Activated CD4-positive, alpha-beta T cell treated with anti-CD3 and anti-CD28 coated beads, Interleukin-2, amount 50 U/mL, for 24 hours (primary cell): ENCODE measurements at places on chromosomes 6 and 20.

DNA sequence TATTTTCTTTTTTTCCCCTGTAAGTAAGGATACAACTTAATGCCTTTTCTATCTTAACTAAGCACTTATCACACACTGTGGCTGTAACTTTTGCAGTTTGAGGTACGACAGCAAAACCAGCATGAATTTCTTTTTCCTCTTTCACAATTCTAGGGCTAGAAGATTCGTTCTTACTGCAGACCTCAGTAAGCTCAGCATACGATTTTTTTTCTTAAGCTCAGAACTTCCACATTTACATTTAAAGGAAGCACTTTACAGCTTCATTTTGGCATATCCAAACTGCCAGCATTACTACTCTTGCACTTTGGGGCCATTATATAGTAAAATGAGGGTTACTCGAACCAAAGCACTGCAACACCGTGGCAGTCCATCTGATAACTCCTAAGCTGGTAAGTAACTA lies 889 bp upstream of the CHMP4B start:
- no peak for DNase-seq

DNA sequence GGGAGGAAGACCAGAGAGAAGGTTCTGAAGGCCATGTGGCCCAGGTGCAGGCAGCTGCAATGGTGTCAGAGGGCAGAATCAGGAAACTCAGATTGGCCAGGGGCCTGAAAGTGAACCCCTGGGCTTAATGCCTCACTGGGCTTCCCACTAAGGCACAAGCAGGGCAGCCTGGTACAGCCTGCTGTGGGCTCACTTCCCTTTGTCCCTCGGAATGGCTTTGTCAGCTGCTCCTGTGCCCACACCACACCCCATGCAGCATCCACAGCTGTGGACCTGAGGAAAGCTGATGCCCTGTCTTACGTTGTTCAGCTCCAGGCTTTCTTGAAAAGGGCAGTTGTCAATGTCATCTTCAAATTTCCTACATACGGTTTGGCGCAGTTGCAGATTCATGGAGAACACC lies 2.4 kb downstream of the CST9 start:
- DNase-seq = no peak

DNA sequence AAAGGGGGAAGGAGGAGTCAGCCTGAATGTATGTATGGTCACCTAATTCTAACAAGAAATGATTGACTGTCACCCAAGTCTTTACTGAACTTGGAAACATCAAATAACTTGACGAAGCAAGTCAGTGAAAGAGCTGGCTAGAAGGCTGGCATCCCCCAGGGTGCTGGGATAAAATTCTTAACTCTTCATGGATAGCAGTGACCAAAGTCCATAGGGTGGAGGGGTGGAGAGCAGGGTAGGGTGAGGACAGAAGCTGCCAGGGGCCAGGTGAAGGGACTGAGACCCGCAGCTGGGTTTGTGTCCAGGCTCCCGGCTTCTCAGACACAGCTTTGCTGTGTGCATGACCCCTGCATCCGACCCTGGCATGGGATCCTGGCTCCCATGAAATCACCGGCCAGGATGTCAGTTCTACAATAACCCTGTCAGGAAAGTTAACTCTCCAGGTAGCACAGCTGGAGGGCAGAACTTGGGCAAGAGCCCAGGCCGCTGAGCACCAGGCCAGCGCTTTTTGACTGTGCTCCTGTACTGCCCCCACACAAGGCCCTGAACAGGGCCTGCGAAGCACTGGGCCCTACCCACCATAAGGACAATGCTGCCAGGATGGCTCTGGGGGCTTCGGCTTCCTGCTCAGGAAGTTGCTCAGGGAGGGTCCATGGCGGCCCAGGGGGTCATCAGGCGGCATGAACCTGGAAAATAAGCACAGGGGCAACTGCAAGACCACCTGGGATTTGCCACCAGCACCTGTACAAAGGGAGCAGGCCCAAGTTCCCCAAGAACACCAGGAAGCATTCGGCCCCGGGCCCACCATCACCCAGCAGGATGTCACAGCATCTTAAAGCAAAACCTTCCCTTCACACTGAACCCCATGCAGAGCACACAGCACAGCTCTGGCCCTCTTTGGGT lies 32.5 kb downstream of the ZC3H12D start:
- DNase-seq = no peak

- DNase-seq = no peak
Observed at GRCh38 chr6:124822204-124822613, 140.0 kb upstream of the RNF217 start.

GRCh38 chr6:11358904-11359830 lies 126.7 kb upstream of the NEDD9 start:
- DNase-seq = no peak

DNA sequence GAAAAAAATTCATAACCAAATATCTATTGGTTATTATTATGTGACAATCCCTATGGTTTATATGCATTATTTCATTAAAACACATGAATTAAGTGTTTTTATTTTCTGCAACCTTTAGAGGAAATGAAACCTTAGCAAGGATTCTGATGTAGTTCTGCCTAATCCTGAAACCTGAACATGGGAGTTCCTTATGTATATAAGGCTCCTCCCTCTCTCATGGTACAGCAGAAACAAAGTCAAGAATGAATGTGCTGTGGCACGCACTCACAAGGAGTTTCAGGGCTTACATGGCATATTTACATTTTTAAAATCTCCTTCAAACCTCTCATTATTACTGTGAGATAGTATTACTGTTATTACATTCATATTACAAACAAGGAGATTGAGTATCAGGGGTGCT lies 426.4 kb upstream of the CITED2 start:
- DNase-seq = no peak

- peak; percentile 63 for DNase-seq
Observed at GRCh38 chr6:167706313-167707109, 120.2 kb upstream of the AFDN start.

- DNase-seq = no peak
Observed at GRCh38 chr20:22511943-22512910, 72.1 kb downstream of the FOXA2 start.

DNA sequence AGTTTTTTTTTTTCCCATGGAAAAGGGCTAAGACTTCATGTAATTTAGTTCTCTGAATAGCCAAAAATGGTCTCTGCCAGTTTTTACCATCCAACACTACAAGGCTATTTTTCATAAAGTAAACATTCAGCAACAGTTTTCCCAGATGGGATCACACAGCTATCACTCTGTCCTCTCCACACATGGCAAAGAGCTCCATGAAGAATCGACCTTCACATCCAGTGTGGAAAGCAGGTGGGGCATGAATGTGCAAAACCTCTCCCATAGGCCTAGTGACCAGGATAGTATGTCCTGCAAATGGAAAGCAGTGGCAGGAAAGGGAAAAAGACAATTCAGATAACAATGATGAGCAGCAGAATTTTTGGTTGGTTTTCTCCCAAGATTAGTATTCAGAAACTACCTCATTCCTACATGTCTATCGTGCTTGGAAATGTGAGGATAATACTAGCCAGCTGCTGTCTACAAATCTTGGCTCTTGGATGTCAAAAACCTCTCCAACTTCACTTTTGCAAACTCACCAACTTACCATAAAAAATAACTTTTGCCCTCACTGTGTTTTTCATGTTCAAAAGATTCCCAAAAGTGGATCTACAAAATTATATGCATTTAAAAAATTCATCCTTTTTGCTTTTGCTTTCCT lies 159.7 kb upstream of the MCHR2 start:
- DNase-seq = no peak

DNA sequence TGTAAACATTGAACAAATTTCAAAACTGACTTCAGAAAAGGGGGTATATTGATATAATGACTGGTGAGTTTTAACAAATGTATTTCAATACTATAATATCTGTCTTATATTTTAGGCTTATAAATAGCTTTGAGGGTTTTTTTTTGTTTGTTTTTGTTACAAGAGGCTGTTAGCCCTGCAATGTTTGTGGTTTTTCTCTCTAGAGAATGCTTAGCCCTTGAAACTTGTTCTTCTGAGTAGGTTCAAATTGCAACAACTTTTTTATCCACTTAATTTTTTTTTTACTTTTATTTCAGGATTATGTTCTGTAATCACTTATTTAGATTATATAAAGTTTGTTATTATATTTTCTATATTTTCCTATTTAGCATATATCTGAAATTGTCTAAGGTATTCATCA lies 333.2 kb downstream of the RIMS1 start:
- DNase-seq = no peak

GRCh38 chr6:15364401-15365037 lies 118.7 kb downstream of the JARID2 start:
- no peak for DNase-seq

DNA sequence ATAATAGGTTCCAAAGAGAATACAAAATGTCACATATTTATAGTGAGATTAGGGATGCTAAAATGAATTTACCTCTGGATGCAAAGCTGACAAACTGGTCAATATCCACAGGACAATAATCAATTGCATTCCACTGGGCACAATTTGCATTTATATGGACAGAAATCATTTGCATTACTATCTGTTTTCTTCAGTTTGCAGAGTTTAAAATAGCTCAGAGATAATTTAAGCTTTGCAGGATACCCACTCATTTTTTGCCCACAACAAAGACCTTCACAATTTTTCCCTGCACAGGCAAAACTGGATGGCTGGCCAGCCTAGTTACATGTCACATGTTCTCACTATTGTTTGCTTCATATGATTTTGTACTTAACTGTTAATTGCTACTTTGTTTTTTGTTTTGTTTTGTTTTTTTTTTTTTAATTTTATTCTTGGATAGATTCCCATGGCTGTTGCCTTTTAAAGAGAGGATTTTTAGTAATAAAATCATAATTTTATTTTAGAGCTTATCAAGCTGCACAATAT lies 483.5 kb downstream of the UTRN start:
- no peak for DNase-seq

DNA sequence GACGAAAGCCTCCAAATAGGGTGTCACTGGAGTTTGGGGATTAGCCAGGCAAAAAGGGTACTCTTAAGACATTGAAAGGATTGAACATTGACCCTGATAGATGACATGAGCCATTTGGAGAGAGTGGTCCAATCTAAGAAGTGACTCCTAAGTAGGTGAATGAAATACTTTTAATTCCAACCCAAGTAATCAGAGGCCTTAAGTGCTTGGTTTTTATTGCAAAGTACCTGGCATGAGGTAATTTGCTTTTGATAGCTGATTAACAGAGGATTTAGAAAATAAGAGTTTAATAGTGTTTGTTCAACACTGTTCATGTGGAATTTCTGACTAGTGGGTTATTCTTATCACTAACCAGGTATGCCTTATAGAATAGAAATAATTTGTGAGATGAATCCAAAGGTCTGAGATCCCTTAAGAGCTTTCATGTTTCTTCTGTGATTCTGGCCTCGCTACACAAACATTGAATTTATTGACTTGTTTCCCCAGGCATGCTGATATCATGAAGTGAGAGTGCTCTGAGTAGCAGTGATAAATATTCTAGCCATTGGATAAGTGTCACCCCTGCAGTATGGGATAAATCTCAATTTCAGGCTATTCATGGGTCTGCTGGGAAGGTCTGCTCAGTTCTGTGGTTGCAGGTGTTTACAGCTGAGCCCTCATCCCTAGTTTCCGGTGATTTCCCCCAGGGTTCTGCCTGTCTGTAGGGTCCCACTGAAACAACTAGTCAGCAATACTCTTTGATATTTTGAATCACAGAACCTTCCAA lies 6.5 kb downstream of the NCOA7 start:
- no peak for DNase-seq

DNA sequence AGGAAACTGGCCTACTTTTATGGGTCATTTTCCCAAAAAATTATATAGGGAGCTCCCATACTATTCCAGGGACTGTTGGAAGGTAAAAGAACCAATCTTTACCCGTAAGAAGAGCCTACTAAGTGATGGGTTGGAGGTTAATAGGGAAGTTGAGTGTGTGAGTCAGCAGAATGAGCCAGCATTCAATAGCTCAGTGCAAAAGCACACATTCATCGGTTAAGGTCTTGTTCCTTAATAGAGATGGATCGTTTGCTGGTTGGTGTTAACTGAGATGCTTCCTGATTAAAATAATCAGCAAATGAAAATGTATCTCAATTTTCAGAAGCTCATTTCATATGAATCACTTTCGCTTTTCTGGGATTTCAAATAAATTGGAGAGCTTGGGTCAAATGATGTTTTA lies 115.3 kb upstream of the MRPS10 start:
- no peak for DNase-seq

DNA sequence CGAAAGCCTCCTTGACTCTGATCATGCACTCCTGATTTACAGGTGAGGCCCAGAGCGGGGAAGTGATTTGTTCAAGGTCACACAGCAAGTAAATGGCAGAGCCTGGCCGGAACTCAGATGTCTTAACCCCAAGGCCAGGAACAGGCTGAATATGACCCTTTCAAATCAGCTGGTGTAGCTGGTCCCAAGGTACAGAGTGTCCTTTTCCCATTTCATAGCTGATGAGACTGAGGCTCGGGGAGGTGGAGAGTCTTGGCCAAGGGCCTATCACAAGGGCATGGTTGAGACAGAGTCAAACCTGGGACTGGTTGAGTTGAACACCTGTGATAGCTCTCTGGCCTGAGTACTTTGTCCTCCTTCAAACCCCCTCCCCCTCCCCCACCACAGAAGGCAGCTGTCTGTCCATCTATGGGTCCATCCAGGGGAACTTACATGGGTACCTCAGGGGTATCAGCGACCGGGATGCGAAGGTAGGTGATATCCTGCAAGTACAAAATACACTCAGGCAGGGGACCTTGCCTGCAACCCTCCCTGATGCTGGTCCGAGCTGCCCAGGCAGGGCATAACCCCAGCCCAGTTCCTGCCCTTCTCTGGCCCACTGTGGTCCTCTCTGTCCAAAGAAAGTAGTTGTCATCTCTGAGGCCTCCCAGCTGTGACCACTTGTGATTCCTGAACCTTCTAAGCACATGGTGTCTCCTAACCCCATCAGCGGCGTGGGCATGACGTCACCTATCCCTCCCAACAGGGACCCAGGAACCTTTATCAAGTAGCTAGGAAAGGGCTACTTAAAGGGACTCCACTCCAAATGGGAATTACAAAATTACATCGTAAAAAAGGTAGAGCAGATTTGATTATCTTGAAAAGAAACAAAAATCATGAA lies 5.6 kb downstream of the DUSP15 start:
- no peak for DNase-seq

DNA sequence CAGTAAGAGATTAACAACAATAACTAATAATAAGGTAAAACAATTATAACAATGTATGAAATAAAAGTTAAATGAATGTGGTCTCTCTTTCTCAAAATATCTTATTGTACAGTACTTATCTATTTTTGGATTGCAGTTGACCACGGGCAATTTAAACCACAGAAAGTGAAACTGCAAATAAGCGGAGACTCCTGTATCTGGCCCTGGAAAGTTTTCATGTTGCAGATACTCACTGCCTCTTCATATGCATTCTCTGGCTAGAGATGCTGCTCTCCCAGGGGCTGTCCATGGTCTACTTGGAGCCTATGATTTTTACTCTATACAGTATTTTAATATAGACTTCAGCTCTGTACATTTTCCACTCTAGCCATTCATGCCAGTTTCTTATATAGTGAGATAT lies 230.8 kb downstream of the FUT9 start:
- no peak for DNase-seq
